Chondrocyte (in vitro differentiated cells): ENCODE measurements at places on chromosomes 1 and 21.

GRCh38 chr1:229221106-229222019, 49.5 kb upstream of the RAB4A start:
- no peak for DNase-seq

- no peak for DNase-seq
These were observed 549.9 kb upstream of the RGS18 start for GRCh38 chr1:191608367-191608766.

- DNase-seq, result no peak
These were observed 125.9 kb downstream of the PDE4B start for GRCh38 chr1:65918564-65918963.

DNA sequence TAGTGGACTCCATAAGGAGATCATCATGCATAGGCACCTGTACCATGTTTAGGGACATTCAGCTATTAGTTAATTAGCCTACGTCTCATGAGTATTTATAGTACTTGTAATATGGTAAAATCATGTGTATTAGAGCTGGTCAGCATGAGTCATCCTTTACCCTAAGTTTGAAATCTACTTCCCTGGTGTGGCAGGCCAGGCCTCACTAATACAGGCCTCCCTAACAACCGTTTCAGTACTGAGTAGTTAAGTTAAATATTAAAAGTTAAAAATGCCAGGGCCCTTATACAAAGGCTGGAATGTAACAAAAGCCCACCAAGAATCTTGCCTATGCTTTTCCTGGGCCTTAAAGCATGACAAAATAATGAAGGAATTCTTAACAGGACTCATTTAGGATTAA, 356.3 kb upstream of the DPYD start:
- no peak for DNase-seq

DNA sequence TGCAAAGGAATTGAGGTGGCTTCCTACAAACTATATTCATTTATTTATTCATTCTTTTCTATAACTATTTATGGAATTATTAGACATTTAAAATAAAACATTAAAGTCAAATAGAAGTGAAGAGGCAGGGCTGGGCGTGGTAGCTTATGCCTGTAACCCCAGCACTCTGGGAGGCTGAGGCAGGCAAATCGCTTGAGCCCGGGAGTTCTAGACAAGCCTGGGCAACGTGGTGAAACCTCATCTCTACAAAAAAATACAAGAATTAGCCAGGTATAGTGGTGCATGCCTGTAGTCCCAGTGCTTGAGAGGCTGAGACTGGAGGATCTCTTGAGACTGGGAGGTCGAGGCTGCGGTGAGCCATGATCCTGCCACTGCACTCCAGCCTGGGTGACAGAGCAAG, 23.8 kb downstream of the DNM3 start:
- DNase-seq, result no peak

GRCh38 chr21:31900121-31900895, 27.5 kb downstream of the HUNK start:
- DNase-seq, result no peak

GRCh38 chr1:55230659-55231058, 15.5 kb upstream of the USP24 start:
- no peak for DNase-seq

DNA sequence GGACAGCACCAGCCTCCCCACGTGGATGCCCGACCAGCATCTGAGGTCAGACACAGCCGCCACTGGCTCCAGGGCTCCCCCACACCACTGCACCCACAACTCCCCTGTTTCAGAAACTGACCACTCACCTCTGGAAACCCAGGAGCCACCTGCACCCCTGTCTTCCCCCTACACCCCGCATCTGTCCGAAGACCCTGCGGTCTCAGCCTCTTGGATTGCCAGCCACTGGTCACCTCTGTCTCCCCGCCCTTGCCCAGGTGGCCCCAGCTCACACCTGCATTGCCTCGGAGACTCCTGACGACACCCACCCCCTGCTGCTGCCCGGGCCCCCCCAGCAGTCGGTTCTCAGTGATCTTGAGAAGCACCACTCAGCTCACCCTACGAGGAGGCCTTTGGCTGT, 21.3 kb upstream of the NPHP4 start:
- DNase-seq, result no peak

GRCh38 chr1:173768827-173769226, 54.0 kb downstream of the KLHL20 start:
- no peak for DNase-seq

- DNase-seq, result no peak
These were observed 27.8 kb upstream of the FMO4 start for GRCh38 chr1:171286032-171286705.

GRCh38 chr1:56301791-56302190, 277.6 kb downstream of the PLPP3 start:
- no peak for DNase-seq

- DNase-seq, result no peak
These were observed 36.5 kb upstream of the SRRM1 start for GRCh38 chr1:24606621-24607020.

- no peak for DNase-seq
These were observed 143.3 kb downstream of the DYRK1A start for GRCh38 chr21:37509802-37510393.
